Activated naive CD4-positive, alpha-beta T cell treated with anti-CD3 and anti-CD28 coated beads, Interleukin-2, amount 50 U/mL, for 72 hours (primary cell): ENCODE measurements at places on chromosomes 11 and 22.

DNA sequence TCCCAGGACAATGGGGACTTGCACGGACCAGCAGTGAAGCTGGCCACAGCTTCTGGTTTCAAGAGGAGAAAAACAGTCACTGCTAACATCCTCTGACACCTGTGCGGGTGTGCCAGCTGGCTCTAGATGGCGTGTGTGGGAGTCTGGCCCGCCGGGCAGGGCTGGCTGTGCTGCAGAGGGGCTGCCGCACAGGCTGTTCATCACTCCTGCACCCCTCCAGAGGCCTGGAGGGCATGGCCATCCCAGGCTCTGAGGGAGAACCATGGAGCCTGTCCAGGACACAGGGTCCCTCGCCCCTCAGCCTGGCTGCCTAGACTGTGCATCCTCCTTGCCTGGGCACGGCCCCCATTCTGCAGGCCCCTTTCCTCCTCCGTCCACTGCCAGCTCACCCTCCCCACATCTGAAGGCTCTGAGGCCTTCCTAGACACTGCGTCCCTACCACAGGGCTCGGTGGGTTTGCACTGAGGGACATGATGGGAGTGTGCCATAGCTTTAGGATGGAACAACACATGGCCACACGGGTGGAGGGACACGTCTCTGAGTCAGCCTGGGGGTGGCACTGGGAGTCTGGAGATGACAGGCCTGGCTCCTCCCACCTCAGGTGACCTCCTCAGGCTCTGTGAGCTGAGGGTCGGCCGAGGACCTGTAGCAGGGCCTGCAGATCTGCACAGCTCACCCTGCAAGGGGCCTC, 42.1 kb upstream of the GNB1L start:
- no peak for DNase-seq

DNA sequence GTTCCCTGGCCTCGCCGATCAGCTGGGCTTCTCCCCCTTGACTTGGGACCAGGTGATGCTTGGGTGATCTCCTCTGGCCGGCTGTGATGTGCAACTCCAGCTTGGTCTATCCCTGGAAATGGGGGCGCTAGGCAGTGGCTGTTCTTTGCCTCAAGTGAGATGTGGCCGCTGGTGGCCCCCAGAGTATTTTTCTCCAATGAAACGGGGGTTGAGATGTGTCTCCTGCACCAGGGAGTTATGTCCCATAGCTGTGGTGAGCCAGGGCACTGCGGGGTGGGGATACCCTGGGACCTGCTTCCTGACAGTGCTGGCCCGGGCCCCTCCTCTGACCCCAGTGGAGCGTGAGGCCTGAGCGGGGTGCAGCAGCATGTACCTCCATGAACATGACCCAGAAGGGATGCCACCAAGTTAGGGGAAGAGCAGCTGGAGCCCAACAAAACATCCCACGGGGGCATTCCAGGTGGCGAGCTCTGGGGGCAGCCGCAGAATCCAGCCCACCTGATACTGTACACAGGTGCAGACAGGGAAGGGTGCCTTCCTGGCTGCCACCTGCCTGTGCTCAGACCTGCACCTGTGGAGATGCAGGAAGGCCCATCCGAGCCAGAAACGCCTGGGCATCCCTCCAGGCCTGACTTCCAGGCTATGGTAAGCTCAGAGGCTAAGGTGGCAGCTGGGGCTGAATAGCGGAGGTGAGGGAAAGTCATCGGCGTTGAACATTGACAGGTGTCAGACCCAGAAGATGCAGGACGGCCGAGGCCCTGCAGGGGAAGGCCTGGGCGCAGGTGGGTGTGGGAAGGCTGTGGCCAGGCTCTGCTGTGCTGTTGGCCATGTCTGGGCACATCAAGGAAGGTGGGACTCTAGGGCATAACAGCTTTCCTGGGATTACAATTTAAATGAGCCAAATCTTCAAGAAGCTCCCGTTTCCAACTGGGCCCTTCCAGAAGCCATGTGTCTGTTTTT, 97.3 kb downstream of the CTTN start:
- no peak for DNase-seq

GRCh38 chr11:70783356-70783755, 385.0 kb downstream of the CTTN start:
- no peak for DNase-seq

DNA sequence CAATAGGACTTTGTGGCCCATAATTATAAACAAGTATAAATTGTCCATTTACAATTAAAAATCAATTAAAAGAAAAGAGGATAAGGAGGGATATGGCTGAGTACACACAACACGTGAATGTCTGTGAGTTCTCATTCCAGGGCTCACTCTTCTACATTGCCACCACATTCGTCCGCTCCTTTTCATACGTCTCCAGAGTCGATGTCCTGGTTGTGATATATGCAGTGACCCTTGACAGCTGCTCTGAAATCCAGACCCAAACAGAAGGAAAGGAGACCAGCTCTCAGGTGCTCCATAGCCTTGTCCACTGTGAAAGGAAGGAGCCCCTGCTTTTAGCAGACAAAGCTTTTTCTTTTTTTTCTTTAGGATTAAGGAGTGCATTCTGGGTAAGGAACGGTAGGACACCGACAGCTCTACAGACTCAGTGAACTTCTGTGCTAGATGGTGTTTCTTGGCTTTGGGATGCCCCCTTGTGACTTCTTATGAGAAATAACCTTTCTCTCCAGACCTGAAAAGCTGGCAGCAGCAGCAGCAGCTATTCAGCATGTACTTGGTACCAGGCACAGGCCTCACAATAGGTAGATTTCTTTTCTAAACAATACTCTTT, 19.7 kb upstream of the DNAJB13 start:
- DNase-seq = no peak

DNA sequence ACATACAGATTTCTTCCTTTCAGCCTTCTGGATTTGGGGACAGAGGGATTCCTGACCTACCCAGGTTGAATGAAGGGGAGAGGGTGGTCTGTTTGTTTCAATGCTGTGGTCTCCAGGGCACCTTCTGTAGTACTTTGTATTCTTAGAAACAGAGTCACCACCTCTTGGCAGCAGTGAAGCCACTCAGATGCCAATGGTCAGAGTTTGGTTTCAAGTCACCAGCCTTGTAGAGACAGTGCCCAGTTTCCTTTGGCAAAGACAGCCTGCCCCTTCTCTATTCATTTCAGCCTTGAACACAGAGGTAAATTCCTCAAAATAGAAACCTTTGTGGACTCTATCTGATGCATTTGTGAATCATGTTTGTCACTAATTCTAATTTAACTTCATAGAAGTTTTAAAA, 111.7 kb upstream of the RASSF10 start:
- no peak for DNase-seq

GRCh38 chr11:61968758-61969390, 1.4 kb upstream of the FTH1 start:
- DNase-seq = peak; percentile 34

DNA sequence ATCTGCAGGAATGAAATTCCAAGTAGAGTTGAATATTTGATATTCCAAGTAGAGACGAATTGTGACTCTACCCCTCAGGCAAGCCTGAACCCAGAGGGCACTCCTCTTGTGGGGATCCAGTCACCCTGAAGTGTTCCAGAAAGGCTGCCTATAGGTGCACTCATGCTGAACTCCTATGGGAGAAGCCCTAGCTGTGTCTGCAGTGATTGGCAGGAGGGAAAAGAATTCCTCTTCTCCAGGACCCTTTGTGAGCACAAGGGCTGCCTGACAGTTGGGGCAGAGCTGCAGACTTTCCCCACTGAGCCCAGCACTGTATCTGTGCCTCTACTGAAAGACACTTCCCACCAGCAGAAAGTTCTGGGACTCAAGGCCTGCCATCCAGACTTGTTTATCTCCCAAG, 35.0 kb downstream of the BBOX1 start:
- DNase-seq = no peak

- no peak for DNase-seq
Measured at GRCh38 chr11:69449320-69450063, 32.0 kb upstream of the LINC01488 start.

DNA sequence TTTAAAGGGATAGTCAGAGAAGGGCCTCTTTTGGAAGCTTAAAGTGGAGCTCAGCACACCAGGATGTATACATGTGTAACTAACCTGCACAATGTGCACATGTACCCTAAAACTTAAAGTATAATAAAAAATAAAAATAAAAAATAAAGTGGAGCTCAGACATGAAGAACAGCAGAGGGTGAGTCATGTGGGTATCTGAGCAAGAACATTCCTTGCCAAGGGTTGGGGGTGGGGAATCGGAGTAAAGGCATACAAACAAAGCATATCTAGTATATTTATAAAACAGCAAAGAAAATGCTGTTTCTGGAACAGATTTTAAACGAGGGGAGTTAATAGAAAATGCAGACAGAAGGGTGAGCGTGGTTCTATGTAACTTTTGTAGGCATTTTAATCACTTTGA, 562.6 kb upstream of the ANO3 start:
- DNase-seq = no peak

DNA sequence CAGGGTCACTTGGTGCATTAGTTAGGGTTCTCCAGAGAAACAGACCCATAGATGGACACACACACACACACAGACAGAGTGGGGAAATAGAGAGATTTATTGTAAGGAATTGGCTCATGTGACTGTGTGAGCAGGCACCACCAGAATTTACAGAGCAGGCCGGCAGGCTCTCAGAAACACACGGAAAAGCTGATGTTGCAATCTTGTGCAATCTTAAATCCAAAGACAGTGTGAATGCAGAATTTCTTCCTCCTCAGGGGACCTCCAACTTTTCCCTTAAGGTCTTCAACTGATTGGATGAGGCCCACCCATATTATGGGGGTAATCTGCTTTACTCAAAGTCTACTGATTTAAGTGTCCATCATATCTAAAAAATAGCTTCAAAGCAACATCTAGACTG, 49.8 kb downstream of the APIP start:
- no peak for DNase-seq

- DNase-seq = no peak
Measured at GRCh38 chr22:46893281-46894020, 131.0 kb downstream of the TBC1D22A start.

DNA sequence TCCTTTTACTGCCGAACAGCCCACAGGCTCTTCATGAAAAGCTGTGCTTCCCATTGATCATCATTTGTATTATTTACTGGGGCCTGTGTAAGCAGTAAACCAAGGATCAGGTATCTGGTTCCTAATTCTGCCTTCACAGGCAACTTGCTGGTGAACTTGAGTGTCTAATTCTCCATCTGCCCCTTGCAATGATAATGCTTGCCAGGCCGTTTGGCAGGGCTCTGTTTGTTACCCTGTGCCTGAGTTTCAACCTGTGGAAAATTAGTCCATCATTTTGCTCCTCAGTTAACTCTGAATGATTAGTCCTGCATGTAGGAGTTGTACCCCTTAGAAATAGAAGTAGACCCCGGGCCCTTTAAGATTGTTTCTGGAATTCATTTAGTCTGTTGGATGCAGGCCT, 298.4 kb upstream of the CADM1 start:
- no peak for DNase-seq

- no peak for DNase-seq
Measured at GRCh38 chr11:72226701-72227100, 2.1 kb downstream of the INPPL1 start.

- no peak for DNase-seq
Measured at GRCh38 chr22:29078036-29078868, 5.4 kb downstream of the KREMEN1 start.

- peak; percentile 34 for DNase-seq
Measured at GRCh38 chr11:117837791-117838190, 13.2 kb upstream of the FXYD2 start.

DNA sequence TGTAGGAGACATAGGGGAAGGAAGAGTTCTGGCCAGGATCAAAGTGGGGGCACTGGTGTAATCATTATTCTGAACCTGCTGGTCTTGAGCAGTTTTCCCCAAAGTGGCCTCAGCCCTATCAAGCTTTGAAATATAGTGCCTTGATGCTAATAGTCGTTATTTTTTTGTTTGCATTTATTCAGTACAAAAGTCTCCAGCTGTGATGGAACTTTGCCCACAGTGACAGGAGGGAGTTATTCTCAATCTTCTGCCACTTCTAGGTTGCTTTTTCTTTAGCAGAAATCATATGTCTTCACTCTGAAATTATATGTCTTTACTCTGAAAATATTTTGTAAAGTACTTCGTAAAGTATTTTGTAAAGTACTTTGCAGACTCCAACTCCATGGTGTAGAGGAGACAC, 93.1 kb downstream of the FAT3 start:
- DNase-seq = no peak

DNA sequence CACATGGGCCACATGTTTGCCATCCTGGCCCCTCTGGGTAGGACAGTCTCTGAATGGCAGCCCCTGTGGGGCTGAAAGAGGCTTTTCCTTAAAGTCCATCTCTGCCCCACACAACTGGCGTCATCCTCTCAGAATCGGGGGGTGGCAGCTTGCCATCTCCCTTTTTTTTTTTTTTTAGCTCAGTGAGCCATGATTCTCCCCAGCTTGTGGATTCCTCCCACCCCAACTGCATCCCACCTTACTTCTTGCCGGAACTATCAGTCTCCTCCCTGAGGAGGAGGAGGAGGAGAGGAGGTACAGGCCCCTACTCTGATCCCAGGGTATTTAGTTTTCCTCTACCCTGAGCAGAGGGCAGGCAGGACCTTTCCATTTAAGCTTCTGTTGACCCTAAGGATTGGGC, 3.4 kb downstream of the DGKZ start:
- no peak for DNase-seq

DNA sequence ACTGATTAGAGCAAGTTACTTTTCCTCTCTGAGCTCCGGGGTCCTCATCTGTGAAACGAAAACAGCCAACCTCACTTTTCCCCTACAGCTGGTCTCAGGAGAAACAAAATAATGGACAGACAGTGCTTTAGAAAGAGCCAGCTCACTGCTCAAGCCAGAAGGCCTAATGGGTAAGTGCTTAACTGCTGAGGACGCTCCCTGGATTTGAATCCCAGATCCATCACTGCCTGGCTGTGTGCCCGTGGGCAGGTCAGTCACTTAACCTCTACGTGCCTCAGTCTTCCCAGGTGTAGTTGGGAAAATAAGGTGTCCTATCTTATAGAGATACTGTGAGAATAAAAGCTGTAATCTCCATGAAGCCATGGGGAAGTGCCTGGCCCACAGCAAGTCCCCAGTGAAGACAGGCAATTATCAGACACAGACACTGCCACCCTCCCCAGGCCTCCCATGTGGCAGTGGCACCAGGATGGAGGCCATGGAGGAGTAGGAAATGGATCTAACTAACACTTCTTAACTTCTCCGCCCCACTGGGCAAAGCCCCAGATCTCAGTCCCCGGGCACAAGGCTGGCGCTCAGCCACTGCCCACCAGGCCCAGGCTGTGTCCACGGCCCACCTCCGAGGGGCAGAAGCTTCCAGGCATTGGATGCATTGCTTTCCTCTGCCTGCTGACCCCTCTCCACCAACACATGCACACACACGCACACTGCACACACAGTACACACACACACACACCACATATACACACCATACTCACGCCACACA, 9.2 kb downstream of the TP53I11 start:
- DNase-seq = no peak

- no peak for DNase-seq
Measured at GRCh38 chr11:61602775-61603569, 22.1 kb upstream of the SYT7 start.

GRCh38 chr22:49108636-49109315, 718.9 kb downstream of the BRD1 start:
- no peak for DNase-seq

- no peak for DNase-seq
Measured at GRCh38 chr11:95793116-95793515, 2.8 kb downstream of the CEP57 start.
